SJSA1 (cell line): ENCODE measurements at places on chromosomes 6 and 20.
A peak's percentile ranks its signal among the peaks of the same experiment; 100 is the strongest.

- DNase-seq, result no peak
These were observed 303.4 kb downstream of the THBS2 start for GRCh38 chr6:168949981-168950857.

DNA sequence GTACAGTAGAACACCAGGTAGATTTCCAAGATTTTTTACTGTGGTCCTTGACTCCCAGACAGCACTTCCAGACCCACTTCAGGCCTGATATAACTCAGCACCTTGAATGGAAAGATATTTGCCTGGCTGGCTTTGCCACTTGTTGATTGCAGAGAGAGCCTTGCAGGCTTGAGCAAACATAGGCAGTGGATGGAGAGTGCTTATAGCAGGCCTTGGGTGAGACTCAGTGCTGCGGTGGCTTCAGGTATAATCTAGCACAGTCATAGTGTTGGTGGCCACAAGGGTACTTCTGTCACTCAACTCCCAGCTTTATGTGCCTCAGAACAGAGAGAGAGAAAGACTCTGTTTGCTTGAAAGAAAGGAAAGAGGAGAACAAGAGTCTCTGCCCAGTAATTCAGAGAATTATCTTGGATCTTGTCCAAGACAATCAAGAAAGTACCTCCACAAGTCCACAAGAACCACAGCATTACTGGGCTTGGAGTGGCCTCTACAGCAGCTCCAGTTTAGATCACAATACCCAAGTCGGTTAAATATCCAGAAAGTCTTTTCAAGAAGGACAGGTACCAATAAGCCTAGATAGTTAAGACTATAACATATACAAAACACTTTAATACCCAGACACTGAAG, 70.5 kb upstream of the FKBP1C start:
- DNase-seq, result no peak

- DNase-seq, result no peak
These were observed 179.4 kb upstream of the JAG1 start for GRCh38 chr20:10853176-10853575.

DNA sequence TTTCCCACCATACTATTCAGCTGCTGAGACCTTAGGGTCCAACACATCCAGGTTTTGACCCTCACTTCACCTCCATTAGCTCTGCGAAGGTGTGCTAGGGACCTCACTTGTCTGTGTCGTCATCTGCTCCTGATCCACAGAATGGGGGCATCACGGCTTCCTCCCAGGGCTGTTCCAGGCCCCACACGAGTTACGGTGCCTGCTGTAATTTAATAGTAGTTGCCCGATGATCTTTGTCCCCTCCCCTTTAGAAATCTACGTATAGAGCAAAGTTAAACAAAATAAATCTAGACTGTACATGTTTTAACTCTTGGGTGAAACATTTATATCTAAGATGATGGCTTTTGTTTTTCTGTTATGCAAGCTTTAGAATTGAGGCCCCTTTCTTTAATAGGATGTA, 49.1 kb upstream of the NAA20 start:
- DNase-seq, result no peak

- no peak for DNase-seq
These were observed 40.7 kb downstream of the TAF8 start for GRCh38 chr6:42090819-42091717.

DNA sequence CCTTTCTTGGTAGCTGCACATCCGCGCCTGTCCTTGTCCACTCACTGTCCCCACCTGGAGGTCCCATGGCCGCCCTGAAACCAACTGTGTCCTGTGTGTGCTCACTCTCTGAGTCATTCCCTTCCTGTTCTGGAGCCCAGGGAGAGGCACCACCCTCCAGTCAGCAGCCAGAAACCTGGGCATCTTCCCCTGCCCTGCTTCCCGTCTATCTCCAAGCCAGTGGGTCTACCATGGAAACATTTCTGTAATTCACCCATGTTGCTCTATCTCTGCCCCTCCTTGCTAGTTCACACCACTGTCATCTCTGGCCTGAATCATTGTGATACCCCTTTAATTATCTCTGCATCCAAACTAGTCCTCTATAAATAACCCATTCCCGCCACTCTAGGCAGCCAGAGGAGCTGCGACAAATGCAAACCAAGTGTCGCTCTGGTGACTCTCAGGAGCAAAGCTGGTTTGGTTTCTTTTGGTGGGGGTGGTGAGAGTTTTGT, 28.8 kb upstream of the SYNJ2 start:
- DNase-seq, result peak; percentile 35

- DNase-seq, result no peak
These were observed 65.4 kb upstream of the SLC22A16 start for GRCh38 chr6:110541701-110542309.

- no peak for DNase-seq
These were observed 656.8 kb upstream of the CHD6 start for GRCh38 chr20:42274986-42275385.

DNA sequence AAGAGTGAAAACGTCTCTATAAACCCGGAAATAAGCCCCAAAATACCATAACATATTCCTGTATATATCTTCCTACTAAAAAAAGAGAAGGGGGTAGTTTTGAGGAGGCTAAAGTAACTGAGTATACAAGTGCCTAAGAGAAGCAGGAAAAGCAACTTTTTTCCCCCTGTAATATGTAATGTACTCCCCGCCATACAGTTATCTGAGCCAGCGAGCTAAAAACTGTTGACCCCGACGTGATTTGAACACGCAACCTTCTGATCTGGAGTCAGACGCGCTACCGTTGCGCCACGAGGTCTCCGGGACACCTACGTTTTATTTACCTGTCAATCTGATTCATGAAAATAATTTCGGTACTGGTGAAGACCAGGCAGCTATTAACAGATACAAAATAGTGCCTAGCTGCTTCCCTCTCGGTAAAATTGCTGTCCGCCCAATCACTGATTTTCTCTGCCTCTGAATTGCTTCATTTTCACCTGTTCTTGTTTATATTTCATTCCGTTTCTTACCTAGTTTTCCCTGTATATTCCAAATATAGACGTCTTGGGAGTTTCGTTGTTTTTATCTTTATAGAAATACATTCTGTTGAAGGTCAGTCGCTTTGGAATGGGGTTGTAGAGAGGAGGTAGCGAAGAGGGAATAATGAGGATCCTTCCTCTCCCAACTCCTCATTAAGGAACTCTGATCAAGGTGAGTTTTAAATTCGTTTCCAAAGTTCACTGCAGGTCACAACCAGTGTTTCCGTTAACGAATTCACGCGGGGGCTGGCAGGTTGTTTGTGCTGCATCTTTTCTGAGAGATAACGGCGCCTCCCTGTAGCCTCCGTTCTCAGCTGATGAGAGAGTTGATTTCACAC, 33.6 kb upstream of the BTN3A2 start:
- no peak for DNase-seq

- peak; percentile 19 for DNase-seq
These were observed 57.3 kb downstream of the AHI1 start for GRCh38 chr6:135440087-135440792.

DNA sequence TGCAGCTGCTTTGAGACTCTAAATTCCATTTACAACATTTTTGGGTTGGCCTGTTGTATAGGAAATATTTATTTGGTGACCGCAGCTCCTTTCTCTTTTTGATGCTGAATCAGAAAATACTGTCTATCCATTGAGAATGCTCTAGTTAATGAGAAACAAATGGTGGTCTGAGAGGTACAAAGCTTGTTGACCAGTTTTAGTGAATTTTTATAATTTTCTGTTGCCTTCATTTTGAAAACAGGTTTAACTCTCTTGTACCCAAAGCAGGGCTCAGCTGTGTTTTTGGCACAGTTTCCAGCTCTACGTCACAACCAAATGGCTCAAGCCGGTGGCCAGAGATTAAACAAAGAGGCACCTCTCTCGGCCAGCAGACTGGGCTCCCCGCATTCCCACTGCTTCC, 113.2 kb downstream of the FNDC1 start:
- DNase-seq, result peak; percentile 78

DNA sequence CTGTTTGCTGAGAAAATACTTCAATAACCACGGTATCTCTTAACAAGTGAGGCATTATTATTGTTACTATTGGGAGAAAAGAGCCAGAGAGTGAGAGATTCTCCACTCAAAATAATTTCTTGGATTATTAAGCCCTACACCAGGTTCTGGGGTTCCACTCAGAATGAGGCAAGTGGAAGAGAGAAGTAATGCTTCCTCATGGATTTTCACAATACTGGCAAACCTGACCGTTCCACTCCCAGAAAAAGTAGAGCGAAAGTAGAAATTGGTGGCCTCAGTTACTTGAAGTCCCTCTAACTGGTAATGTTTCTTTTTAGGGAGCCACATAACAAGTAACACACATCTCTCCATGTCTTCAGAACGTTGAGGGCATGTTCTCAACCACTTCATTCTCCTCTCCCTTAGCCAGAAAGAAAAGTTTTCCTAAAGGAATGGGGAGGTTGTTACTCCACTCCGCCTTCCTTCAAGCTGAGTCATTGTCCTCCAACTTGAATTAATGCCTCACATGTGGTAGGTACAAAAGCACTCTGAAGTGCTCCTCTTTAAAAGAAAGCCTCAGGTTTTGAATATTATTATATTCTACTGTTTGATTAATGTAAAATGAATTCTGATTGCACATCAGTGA, 1.9 kb downstream of the BAG2 start:
- peak; percentile 83 for DNase-seq

GRCh38 chr6:42514745-42515144, 49.1 kb upstream of the UBR2 start:
- DNase-seq, result no peak

GRCh38 chr6:22411376-22412105, 114.7 kb upstream of the PRL start:
- no peak for DNase-seq

- DNase-seq, result no peak
These were observed 10.0 kb downstream of the AHCY start for GRCh38 chr20:34293119-34293518.

DNA sequence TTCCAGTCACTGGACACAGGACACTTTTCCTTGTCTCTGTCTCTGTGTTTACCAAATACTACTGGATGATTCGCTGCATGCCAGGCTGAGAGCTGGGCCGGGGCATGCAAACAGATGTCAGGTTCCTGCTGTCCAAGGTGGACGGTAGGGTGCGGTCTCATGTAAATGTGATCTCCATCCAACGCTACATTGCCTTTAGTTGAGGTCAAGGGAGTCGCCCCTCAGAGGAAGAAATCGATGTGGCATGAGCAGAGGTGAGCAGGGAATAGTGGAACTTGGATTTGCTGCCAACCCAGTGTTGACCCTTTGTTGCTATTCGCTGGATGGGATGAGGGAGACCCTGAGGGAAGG, 9.8 kb upstream of the TOX2 start:
- no peak for DNase-seq

DNA sequence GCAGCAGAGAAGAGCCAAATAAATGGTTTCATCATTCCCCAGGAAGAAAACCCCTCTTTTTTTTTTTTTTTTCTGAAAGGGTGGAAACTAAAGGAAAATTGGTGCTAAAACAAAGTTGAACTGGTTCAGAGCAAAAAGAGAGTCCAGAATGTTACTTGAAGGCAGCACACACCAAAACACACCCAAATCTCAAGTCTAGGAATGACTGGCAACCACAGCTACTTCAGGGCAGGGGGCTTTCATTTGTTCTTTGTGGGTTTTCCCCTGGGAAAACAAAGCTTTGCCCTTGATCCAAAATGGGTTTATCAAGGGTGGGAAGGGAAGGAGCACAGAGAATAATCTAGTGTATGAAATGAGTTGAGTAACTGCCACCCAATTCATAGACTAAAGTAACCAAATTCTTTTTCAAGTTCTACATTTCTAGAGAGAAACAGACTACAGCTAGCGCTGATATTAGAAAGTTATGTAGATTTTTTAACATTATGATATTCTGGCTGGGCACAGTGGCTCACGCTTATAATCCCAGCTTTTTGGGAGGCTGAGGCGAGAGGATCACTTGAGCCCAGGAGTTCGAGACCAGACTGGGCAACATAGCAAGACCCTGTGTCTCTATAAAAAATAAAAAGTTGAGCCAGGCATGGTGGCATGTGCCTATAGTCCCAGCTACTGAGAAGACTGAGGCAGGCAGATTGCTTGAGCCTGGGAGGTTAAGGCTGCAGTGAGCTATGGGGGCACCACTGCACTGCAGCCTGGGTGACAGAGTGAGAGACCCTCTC, 119.8 kb downstream of the NFATC2 start:
- no peak for DNase-seq

DNA sequence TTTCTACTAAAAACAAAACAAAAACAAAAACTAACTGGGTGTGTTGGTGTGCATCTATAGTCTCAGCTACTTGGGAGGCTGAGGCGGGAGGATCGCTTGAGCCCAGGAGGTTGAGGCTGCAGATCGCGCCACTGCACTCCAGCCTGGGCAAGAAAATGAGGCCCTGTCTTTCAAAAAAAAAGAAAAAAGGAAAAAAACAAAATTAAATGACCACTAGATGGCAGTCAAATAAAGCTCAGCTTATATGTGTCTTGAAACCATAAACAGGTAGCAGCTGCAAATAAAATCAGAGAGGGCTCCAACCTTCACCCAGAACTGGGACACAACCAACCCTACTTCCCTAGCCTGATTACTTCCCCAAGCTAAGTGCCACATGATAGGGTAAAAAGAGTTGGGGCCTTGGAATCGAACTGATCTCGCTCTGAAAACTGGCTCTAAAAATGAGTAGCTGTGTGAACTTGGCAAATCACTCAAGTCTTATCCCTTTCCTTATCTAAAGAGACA, 67.1 kb upstream of the ADGRF4 start:
- peak; percentile 54 for DNase-seq

DNA sequence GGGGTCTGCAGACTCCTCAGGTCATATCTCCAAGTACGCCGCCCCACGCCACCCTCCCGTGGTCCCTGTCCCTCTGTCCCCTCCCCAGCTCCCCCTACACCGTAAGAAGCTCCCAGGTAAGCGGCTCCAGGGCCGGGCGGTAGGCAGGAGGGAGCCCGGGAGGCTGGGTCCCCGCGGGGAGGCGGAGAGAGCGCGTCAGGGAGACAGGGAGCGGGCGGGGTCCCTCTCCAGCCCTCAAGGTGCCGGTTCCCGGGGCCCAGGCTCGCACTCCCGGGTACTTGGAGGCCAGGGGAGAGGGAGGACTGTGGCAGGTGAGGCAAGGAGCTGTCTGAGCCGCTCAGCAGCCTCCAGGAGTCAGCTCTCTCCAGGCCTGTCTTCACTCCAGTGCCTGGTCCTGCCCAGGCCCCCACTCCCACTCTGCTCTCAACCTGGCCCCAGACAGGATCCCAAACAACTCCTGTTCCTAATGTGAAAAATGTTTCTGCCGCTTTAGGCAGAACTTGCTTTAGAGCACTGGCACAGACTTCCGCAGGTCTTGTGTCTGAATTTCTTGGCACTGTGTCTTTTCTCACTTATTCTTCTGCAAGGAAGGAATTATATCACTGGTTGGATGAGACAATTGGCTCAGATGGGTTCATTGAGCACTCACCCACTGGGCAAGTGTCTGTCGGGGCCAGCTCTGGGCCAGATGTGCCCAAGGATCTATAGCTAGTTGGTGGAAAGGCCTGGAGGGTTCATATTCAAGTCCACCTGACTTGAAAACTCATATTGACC, 36.6 kb downstream of the HLA-G start:
- DNase-seq, result no peak

GRCh38 chr6:33433544-33434191, 13.8 kb downstream of the SYNGAP1 start:
- no peak for DNase-seq

DNA sequence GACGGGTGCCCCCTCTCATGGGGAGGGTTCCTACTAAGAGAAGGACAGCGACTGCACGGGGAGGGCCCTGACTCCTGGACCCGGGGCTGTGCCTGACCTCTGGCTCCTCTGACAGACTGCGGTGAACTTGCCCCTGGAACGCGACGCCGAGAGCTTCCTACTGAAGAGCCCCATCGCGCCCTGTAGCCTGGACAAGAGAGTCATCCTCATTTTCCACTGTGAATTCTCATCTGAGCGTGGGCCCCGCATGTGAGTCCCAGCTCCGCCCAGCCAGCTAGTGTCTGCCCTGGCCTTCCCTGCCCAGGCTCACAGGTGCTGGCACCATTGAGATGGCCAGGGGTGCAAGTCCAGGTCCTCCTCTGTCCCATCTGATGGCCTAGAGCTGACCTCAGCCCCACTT, 7.2 kb downstream of the CDC25B start:
- DNase-seq, result no peak
